MCF 10A (cell line): ENCODE measurements at places on chromosomes 5 and 9.

GRCh38 chr9:121650217-121651007 lies 1.0 kb upstream of the DAB2IP start:
- peak; percentile 48 for DNase-seq

- DNase-seq: peak; percentile 93
Measured at GRCh38 chr9:6055216-6055615, 39.8 kb upstream of the RANBP6 start.

GRCh38 chr5:138610918-138611677 lies 35.9 kb upstream of the HSPA9 start:
- DNase-seq: no peak

GRCh38 chr9:132461971-132462370 lies 52.0 kb downstream of the CFAP77 start:
- no peak for DNase-seq

- DNase-seq: peak; percentile 41
Measured at GRCh38 chr9:128552744-128553440, 505 bp downstream of the SPTAN1 start.

DNA sequence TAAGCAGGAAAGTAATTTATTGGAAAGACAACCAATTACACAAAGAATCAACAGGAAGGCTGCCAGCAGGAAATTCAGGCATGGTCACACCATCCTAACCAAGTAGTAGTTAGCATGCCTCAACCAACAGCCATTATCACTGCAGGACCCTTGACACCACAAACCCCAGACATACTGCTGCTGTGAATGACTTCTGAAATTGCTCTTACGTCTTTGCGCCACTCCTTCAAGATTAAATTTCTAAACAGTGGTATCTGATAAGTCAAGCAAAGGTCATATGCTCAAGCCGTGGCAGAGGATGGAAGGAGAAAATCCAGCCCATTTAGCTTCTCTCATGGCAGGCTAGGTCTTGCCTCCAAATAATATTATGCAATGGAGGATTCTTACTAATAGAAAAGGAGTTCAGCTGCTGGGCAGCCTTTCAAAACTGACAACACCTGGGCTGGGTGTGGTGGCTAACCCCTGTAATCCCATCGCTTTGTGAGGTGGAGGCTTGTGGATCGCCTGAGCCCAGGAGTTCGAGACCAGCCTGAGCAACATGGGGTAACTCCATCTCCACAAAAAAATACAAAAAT lies 5.0 kb upstream of the PTGER4 start:
- peak; percentile 83 for DNase-seq

DNA sequence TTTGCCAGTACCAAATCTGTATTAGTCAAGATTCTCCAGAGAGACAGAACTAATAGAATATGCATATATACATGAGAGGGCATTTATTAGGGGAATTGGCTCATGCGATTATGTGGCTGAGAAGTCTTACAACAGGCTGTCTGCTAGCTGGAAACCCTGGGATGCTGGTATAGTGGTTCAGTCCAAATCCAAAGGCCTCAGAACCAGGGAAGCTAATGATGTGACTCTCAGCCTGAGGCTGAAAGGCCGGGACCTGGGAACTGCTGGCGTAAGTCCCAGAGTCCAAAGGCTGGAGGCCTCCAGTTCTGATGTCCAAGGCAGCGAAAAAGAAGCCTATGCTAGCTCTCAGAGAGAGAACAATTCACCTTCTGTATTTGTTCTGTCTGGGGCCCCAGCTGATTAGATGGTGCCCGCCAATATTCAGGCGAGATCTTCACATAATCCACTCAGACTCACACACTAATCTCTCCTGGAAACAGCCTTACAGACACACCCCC lies 84.1 kb downstream of the KIAA1958 start:
- no peak for DNase-seq

- no peak for DNase-seq
Measured at GRCh38 chr9:72400866-72401265, 35.9 kb upstream of the ZFAND5 start.

DNA sequence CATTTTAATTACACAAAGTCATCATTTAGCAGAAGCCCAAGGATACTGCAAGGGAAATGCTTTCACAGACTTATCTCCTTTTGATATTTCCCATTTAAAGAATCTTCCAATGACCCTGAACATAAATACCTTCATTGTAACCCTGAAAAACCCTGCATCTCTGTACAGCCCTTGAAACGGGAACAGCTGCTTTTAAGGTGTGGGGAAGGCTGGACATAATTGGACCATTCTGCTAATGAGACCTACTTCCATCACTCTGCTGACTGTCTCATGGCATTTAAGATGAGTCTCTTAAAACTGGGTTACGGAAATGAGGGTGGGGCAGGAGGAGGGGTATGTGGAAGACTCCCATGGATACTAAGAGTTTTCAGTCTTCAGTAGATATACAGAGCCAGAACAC lies 485.8 kb downstream of the BRINP1 start:
- DNase-seq: no peak

DNA sequence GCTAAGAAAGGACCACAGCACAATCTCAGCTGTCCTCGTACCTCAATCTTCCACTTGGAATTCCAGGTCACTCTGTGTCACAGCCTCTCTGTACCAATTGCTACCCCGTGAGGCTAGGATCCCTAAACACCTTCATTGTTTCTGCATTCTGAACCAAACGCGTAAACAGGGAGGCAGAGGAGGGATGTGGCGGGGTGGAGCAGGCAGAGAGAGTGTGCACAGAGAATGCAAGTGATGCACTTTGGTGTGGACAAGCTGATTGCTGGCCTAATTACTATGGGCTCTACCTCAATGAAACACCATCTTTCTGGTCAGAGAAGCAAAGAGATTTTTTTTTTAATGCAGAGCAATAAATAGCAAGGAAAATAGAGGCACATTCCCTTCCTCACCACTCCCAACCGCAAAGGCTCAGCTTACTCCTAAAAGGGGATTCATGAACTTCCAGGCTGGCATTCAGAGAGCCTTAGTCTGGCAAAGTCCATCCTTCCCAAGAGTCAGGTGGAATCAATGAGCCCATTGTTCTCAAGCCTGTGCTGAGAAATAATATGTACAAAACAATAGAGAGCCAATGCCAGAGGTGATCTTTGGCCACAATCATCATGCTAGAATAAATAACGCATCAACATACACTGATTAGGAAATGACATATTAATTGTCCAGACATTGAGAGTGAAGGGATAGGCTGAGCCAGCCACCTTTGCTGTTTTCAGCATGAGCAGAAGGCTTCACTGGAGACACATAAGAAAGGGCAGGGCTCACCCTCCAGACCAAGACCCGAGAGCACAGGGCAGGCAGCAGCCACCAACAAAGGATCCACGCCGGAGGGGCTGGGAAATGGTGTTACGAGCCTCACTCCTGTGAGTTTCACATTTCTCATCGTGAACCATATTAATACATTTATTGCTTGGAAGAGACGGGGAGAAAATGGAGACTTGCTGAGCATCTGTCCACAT lies 278.8 kb downstream of the ENC1 start:
- DNase-seq: no peak

- DNase-seq: no peak
Measured at GRCh38 chr9:122130837-122131236, 28.7 kb downstream of the NDUFA8 start.

- no peak for DNase-seq
Measured at GRCh38 chr9:110040788-110041187, 167.2 kb downstream of the C9orf152 start.

- no peak for DNase-seq
Measured at GRCh38 chr9:69054989-69055388, 19.4 kb downstream of the FXN start.
